ENCODE measurements at places on chromosomes 2 and 18.

DNA sequence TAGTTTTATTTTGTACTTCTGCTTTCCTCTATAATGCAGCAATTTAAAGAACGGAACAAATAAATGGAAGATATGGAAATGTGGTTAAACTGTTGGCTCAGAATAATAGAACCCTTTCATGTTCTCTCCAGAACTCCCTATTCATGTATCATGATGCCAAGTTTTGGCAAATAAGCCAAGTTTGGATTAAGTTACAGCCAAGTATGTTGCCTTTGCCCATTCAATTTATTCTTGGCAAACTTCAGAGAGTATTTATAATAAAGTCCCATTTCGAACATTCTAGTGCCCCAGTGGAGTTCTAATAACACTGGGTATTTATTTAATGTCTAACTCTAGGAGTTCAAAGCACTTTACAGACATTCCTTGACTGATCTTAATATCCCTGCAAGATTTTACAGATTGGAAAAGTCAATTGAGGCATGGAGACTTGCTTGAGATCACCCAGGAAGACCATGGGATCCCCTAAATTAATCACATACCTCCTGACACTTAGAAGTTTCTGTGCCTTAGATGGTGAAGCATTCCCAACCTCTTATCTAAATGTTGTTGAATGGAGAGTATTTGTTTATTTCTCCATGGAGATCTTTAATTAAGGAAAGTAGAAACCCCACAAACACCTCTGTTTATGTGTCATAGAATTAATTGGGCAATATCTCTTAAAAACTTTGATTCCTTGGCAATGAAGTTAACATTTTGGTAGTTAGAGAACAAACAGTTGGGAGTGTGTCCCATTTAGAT, 106.7 kb downstream of the ACKR3 start:
- no peak overlapping the region for H3K4me3 ChIP-seq
- H3K36me3 ChIP-seq = no peaks in the 10 kb centered on the region
- no peak for DNase-seq
- no peak overlapping the region for H3K27ac ChIP-seq

DNA sequence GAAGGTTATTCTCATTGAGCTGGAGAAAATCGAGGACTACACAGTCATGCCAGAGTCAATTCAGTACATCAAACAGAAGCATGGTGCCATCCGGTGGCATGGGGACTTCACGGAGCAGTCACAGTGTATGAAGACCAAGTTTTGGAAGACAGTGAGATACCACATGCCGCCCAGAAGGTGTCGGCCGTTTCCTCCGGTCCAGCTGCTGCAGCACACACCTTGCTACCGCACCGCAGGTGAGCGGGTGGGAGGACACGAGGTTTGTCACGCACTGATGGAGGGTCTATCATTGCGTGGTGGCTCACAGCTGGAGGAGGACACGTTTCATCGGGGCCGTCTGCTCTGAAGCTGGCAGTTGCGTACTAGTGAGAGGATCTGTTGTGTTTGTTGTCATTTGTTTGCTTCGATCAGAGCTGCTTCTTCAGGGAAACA, 48.2 kb downstream of the IL1RL2 start:
- no peak overlapping the region for H3K27ac ChIP-seq
- peaks cover 2% of the 10 kb centered on the region for H3K36me3 ChIP-seq
- no peak for DNase-seq
- H3K4me3 ChIP-seq = no peak overlapping the region

DNA sequence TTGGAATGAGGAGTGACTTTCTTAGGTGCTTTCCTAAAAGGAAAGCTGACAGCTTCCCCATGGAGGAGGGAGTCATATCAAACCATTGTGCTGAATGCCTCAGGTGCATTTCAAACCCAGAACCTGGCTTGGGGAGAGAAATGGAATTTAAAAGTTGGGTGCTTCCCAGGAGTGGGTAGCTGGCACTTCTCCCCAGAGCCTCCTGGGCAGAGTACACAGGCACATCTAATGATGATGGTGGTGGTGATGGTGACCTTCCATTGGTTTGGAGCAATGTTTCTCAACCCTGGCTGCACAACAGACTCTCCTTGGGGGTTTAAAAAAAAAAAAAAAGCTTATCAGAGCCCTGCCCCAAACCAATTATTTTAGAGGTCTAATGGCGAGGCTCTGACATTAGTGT, 8.3 kb downstream of the FOSL2 start:
- DNase-seq = no peak
- H3K4me1 ChIP-seq = peaks cover 43% of the 10 kb centered on the region
- no peak overlapping the region for H3K4me3 ChIP-seq
- H3K27ac ChIP-seq = no peak overlapping the region

GRCh38 chr2:124402274-124402673, 377.2 kb downstream of the CNTNAP5 start:
- no peaks in the 10 kb centered on the region for H3K4me1 ChIP-seq
- DNase-seq = no peak
- H3K27me3 ChIP-seq = no peaks in the 10 kb centered on the region
- no peak overlapping the region for H3K27ac ChIP-seq
- H3K36me3 ChIP-seq = no peaks in the 10 kb centered on the region
- no peak overlapping the region for H3K4me3 ChIP-seq

- peak overlapping the region; percentile 89 for H3K27ac ChIP-seq
- peaks cover 69% of the 10 kb centered on the region for H3K36me3 ChIP-seq
- H3K27me3 ChIP-seq = no peaks in the 10 kb centered on the region
- H3K4me1 ChIP-seq = peaks cover 56% of the 10 kb centered on the region
These were observed 27.6 kb downstream of the ST3GAL5 start for GRCh38 chr2:85861180-85861579.

DNA sequence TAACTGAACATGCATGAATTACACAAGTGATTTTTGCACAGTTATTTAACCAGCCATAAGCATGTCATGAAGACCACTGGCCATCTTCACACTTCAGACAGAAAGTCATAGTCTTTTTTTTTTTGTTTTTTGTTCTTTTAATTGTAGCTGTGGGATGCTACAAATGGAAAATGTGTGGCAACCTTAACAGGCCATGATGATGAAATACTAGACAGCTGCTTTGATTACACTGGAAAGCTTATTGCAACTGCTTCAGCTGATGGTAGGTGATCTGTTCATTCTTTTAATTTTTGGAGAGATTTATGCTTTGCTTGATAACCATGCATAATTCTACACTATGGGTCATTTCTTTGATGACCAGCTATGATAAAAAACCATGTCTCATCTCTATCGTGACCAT, 35.6 kb downstream of the DAW1 start:
- H3K36me3 ChIP-seq = no peaks in the 10 kb centered on the region
- H3K27me3 ChIP-seq = no peaks in the 10 kb centered on the region
- H3K27ac ChIP-seq = no peak overlapping the region
- H3K4me1 ChIP-seq = no peaks in the 10 kb centered on the region
- no peak overlapping the region for H3K4me3 ChIP-seq

DNA sequence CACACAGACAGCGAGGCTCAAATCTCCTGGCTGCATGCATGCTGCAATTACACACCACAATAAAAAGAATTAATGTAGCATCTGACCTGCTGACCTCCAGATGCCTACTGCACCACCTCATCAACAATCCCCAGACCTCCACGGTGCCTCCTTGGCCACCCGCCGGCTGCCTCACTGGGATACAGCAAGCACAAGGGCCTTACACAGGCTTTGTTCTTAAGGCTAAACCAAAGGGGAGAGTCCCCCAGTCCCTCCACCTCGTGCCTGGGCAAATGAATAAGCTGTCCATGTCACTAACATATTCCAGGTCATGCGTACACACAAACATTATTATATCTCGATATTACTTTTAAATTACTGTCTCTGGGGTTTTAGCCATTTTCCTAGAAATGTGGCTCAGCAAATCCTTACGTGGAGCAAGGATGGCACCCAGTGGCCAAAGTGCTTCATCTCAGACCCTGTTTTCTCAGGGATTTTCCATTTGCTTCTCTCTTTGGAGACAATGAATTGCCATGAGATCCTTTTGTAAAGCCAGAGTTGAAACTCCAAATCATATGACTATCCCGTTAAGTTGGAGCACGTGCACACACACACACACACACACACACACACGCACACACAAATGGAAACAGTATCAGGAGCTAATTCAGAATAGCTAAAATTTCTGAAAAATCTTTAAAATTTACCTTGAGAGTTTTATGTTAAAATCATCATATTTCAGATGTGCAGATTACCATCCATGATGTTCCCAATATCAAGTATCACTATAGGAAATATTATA, 313.8 kb downstream of the PDE11A start:
- peaks cover 6% of the 10 kb centered on the region for H3K4me1 ChIP-seq
- no peak overlapping the region for H3K4me3 ChIP-seq
- DNase-seq = no peak
- no peak overlapping the region for H3K27ac ChIP-seq
